GM13976 (cell line): ENCODE measurements at places on chromosomes 2 and 18.

DNA sequence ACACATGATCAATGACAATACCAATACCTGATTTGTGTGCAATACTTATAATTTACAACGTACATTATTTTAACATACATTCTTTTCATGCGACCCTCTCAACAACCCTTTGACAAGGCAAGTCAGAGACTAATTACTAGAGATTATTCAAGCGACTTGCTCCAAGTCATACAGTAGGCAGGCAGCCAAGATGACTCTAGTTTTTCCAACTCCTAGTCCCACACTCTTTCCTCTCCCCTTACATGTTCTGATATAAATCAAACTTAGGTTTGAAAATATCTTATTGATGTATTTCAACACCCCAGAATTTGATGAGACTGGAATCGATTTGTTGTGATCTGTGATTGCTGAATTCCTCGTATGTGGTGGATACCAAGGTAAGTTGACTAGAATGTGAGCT, 8.0 kb upstream of the CYP27C1 start:
- DNase-seq = no peak

DNA sequence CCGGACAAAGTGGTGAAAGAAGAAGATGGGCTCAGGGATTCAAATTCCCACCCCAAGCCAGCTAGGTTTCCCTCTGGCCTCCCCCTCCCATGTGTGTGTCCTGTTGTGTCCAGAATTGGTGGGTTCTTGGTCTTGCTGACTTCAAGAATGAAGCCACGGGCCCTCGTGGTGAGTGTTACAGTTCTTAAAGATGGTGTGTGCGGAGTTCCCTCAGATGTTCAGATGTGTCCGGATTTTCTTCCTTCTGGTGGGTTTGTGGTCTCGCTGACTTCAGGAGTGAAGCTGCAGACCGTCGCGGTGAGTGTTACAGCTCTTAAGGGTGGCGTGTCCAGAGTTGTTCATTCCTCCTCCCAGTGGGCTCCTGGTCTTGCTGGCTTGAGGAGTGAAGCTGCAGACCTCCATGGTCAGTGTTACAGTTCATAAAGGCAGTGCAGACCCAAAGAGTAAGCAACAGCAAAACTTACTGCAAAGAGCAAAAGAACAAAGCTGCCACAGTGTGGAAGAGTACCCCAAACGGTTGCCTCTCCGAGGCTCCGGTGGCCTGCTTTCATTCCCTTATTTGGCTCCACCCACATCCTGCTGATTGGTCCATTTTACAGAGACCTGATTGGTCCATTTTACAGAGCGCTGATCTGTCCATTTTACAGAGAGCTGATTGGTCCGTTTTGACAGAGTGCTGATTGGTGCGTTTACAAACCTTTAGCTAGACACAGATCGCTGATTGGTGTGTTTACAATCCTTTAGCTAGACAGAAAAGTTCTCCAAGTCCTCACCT, 37.7 kb upstream of the KLF11 start:
- no peak for DNase-seq

DNA sequence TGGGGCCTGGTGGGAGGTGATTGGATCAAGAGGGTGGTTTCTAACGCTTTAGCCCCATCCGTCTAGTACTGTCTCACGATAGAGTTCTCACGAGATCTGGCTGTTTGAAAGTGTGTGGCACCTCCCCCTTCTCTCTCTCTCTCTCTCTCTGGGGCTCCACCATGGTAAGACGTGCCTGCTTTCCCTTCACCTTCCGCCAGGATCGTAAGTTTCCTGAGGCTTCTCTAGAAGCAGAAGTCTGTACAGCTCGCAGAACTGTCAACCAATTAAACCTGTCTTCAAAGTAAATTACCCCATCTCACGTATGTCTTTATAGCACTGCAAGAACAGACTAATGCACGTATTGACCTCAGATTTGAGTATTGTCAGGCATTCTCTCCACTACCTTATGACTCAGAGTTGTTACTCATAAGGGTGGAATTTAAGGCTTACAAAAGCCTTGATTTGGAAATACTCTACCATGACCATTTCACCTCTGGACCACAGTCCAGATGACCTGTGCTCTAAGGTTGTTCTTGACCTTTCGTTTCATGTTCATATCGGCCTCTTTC, 99.5 kb upstream of the AGAP1 start:
- DNase-seq = no peak

- DNase-seq = no peak
Observed at GRCh38 chr2:17590342-17590911, 49.9 kb downstream of the VSNL1 start.

DNA sequence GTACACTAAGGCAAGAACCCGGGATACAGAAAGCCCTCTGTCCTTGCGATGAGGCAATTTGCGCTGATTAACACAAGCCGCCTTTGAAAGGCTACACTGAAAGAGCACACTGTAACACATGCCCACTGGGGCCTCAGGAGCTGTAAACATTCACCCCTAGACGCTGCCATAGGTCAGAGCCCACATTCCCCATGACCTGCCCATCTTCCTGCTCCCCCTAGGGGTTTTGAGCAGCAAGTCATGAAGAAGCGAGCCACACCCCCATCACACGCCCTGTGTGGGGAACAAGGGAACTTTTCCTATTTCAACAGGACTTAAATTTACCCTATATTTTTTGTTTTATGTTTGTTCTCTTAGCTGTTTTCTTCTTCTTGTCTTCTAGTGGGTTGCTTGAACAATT, 47.8 kb upstream of the SLC4A10 start:
- DNase-seq = peak; percentile 32

- DNase-seq = peak; percentile 60
Observed at GRCh38 chr2:54838585-54839035, 115.1 kb downstream of the EML6 start.

DNA sequence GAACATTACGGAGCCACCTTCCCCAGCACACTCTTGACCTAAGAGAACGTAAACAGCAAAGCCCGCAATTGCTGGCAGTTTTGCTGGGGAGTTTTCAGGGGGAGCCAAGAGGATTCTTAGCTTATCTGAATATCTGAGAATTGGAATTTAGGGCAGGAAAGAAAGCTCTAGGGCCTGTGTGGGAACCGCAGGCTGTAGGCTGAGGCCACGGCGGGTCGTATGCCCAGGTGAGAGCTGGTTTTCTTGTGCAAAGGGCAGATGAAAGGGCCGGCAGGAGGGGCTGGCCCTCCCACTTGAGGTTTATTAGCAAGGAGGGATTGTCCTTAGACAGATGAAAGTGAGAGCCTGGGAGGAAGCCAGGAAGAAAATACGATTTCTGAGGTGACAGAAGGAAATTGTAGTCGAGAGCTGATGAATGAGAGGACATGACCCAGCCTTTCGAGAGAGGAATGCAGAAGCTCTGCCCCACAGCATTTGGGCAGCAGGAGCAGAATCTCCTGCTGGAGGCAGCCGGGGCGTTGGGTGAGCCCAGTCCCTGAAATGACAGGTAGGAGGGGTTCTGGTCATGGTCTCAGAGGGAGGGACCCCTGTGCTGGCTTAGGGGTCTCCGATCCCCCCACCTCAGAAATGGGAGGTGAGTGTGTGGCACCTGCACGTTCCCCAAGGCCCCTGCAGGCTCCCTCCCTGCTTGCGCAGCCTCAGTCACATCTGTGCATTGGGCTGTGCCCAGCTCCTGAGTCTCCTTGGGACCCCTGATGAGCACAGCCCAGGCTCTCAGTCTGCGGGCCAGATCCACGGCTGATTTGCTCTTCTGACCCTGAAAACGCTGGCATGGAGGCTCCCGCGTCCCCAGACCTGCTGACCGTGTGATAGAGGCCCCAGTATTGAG, 61.1 kb downstream of the CABLES1 start:
- DNase-seq = no peak

GRCh38 chr2:181165199-181165868, 184.9 kb downstream of the UBE2E3 start:
- DNase-seq = peak; percentile 40

GRCh38 chr2:1115843-1116539, 165.3 kb downstream of the SNTG2 start:
- no peak for DNase-seq

DNA sequence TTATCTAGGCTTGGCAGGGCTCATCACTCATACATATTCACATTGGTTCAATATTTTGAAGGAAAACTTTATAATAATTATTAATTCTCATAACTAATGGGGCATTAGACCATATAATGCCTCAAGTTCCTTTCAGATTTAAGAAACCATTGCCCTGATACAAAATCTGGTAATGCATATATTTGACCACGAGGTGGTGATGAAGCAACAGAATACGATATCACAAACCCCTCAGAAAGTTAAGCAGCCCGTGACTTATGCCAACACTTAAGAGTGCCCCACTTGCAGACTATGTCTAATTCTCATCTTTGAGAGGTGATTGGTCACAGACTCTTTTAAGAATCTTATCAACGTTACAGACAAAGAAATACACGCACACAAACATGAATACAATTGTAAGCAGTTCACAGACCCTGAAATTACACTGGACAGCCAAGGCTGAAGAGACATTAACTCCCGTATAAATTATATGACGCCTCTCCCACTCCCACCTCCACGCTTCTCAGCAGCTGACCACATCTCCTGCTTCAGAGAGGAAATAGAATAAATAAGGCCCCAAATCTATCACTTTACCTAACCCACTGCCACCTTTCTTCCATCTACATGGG, 20.7 kb upstream of the DNAH6 start:
- DNase-seq = peak; percentile 31

GRCh38 chr2:130756053-130756873, 923 bp downstream of the AMER3 start:
- DNase-seq = no peak
